Activated B cell treated with CpG ODN at 0.5 μM for 24 hours (primary cell): ENCODE measurements at places on chromosomes 11 and 22.

DNA sequence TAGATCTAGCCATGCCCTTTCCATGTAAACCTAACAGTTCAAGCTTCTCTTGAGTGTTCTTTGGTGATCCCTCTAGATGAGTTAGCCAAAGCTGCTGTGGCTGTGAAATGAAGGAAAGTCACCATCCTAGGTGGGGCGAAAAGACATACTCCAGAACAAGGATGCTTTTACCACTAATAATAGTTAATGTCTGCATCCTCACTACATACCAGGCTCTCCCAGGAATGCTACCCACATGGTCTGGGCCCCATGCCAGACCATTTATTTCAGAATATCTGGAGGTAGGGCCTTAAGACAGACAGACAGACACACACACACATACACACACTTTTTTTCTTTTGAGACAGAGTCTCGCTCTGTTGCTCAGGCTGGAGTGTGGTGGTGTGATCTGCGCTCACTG is 14.7 kb downstream of the ABTB2 start:
- no peak for DNase-seq

DNA sequence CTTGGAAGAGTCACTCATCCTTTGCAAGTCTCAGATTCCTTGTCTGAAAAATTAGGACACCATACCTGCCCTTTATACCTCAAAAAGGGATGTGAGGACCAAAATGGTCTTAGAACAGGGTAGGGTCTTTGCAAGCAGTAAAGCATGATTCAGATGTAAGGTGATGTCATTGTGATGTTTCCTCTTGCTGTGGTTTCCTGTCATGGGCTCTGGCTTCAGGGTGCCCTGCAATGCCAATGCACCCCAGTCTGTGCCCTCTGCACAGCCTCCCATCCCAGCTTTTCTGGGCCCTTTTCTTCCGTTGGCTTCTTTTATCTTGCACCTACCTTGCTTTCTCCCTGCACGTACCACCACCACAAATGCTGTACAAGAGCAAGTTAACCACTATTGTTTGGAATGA is 87.8 kb upstream of the NNMT start:
- no peak for DNase-seq

- peak; percentile 13 for DNase-seq
Observed at GRCh38 chr22:24191381-24191841, 10.1 kb downstream of the SUSD2 start.

GRCh38 chr11:119338318-119338890 is 2.3 kb downstream of the C1QTNF5 start:
- DNase-seq: peak; percentile 39

DNA sequence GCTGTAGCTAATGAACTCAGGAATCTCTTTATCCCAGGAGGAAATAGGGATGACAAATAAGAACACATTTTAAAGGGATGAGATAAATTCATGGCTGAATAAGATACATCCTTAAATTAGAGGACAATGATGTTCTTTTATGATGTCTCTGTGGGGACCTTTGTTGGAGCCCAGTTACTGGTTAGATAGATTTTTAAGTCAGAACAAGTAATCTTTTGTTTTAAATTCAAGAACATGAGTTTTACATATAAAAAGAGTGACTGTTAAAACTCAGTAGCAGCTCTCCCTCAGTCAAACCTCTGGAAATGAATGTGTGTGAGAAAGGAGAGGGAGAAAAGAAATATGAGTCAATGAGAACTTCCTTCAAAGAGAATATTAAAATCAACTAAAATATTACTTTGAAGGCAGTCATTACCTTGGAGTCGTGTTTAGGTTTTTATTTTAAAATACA is 241.6 kb downstream of the SWAP70 start:
- DNase-seq: no peak

GRCh38 chr22:46121523-46122287 is 28.6 kb upstream of the PPARA start:
- no peak for DNase-seq

GRCh38 chr22:35971456-35972119 is 57.0 kb downstream of the RBFOX2 start:
- no peak for DNase-seq

DNA sequence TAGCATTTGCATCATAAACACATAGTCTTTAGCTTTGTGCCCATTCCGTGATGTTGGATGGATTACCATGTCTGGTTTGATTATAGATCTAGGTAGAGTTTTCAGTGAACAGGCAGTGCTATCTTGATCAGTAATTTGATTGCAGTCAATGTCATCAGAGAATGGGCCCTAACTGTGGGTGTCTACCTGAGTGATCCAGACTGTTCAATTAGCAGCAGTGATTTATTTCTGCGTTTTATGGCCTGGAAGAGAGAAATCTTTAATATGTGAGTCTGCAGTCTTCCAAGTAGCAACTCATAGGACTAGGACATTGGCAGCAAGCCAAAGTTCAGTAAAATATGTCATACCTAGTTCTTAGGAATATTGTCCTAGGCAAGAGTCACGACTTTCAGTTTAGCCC is 80.3 kb downstream of the CASP12 start:
- no peak for DNase-seq

GRCh38 chr11:2557381-2557780 is 112.6 kb downstream of the KCNQ1 start:
- no peak for DNase-seq
